ENCODE measurements at places on chromosomes 5 and 9.

- no peak for DNase-seq
These were observed at the start of gene GNA14 for GRCh38 chr9:77648234-77649108. Gene GNA14, minus strand, starts transcription at chr9:77648322. Its CDS starts 529 bp downstream, at chr9:77647793.

- DNase-seq, result no peak
These were observed 68.8 kb upstream of the SSBP2 start for GRCh38 chr5:81819556-81820317.

DNA sequence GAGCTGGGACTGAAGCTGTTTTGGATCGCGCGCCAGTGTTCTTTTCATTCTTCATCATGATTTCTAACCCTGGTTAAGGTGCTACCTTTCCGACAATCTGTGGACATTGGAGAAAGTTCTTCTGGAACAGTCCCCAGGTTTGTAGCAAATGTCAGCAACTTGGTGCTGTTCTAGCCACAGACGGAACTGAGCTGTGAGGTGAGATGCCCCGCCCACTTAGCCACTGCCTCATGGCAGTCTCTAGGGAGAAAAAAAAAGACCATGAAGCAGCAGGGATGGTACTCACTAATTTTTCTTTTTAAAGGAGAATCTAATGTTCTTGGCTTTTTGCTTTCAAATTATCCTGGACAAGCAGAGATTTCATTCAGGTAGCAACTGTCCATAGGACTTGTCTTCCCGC lies 72.1 kb upstream of the STK32A start:
- no peak for DNase-seq

GRCh38 chr9:72210522-72210921 lies 61.3 kb downstream of the GDA start:
- no peak for DNase-seq

GRCh38 chr9:37452611-37453010 lies 12.6 kb downstream of the ZBTB5 start:
- DNase-seq, result no peak

GRCh38 chr5:128553747-128554146 lies 15.7 kb upstream of the FBN2 start:
- no peak for DNase-seq

- no peak for DNase-seq
These were observed 178.7 kb downstream of the FSTL4 start for GRCh38 chr5:133433641-133434040.

DNA sequence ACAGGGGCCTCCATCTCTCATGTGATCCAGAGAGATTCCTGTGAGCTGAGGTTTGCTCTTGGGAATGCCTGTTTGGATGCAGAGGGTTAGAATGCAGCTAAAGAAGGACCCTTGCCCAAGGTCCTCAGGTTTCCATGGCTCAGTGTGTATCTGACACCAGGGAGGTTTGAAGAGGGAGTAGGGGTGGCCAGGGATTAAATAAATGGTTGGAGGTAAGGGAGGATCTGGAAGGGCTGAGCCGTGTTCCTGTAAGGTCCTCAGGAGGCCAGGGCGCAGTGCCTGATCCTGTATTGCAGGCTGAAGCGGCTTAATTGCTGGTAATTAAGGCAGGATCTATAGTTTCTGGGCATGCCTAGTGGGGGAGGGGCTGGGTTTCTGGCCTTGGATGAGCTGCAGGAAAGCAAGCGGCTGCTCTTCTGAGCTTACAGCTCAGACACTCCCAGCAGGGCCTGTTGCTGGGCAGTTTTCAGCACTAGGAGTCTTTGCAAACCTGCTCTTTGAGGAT lies 41.5 kb upstream of the MAP1B start:
- peak; percentile 85 for DNase-seq

DNA sequence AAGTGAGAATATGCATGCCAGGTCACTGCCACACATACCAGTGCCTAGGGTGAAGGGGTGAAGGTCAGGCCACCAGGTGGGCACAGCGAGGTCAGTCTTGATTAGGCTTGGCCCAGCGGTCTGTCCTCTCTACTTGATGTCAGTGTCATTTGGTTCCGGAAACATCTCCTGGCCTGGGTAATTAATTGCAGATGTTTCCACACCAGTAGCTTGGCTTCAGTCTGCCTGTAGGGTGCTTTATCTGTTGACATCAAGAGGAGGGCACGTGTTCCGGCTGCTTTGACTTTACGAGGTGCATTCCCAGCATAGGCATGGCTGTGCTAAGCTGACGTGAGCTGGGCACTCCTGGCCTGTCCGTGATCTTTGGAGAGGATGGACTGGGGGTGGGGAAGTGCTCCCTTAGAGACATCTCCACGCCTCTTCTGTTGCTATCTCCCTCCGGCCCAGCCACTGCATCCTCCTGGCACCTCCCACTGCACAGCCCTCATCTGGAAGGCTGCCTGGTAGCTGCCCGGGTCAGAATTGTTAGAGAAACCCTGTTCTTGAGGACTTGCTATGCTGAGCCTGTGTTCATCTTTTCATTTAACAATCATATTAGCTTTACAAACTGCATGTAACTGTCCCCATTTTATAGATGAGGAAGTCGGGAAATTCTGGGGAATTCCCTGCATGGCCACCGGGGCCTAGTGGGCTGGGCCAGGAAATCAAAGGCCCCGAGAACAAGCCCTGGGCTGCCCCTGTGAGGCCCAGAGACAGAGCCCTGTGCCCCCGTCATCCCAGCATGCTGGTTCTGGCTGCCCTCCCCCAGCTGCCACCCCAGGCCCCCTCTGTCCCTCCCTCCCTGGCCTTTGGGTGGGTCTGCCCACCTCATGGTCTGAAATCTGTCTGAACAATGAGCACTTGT lies 29.1 kb downstream of the JADE2 start:
- DNase-seq, result no peak

DNA sequence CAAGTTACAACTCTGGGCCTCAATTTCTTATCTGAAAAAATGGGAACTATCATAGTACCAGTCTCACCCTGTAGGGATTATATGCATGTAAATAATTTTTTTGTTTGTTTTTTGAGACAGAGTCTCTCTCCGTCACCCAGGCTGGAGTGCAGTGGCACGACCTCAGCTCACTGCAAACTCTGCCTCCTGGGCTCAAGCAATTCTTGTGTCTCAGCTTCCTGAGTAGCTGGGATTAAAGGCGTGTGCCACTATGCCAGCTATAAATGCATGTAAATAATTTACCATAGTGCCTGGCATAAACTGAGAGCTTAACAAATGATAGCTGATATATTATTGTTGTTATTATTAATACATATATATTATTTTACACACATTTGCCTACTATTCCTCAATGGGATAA lies 3.0 kb upstream of the ARHGAP26 start:
- DNase-seq, result no peak

DNA sequence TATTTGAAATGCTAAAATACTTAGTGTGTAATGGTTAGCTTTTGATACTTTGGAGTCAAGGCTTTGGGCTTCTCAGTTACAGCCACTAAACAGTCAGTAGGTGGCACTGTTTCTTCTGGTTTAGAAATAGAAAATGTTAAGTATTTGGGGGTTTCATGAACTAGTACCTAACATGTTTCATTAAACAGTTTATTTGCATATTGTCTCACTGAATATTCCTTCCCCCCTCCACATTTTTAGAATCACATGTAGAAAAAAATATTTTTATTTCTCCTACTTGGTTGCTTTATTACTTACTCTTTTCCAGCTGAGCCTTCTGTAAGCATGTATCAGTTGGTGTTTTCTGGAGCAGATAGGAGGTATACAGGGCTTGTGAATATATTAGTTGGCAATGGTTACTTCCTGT lies 48.0 kb downstream of the IPO11 start:
- DNase-seq, result peak; percentile 62

DNA sequence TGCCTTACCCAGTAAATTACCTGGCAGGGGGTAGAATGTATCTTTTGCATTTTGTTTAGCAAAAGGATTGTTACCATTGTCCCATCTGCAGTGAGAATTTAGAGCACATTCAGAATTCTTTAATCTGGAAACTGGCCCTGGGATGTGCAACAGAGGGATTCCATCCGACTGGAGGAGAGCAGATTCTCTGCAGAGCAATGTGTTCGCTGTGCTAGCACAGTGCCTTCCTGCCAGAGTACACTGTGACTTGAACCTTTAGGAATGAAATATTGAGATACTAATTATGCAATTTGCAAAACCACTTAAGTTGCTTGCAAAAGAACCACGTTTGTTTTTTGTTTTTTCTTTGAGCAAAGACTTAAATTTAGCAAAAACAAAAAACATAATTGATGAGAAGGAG lies 22.5 kb upstream of the DMRT1 start:
- DNase-seq, result no peak

GRCh38 chr5:142957528-142957927 lies 187.4 kb downstream of the ARHGAP26 start:
- no peak for DNase-seq

DNA sequence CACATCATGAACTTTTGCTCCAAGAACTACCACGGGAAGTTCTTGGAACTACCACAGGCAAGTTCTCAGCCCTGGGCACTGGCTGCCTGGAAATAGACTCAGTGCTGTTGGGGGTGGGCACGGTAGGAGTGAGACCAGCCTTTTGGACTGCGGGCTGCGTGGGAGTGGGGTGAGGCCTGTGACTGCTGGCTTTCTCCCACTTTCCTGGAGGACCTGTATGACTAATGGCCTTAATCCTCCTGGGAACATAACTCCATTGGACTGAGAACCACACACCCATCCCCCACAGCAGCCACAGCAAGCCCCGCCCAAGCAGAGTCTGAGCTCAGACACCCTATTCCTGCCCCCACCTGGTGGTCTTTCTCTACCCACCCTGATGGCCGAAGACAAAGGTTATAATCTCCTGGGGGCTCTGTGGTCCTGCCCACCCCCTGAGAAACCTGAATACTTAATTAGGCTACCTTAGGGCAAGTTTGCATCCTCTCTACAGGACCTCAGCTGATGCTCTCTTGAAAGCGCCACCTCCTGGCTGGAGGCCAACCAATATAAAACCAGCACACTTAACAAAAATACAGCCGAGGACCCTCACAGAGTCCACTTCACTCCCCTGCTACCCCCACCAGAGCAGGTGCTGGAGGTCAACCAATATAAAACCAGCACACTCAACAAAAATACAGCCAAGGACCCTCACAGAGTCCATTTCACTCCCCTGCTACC lies 112.6 kb downstream of the CACNA1B start:
- DNase-seq, result no peak

DNA sequence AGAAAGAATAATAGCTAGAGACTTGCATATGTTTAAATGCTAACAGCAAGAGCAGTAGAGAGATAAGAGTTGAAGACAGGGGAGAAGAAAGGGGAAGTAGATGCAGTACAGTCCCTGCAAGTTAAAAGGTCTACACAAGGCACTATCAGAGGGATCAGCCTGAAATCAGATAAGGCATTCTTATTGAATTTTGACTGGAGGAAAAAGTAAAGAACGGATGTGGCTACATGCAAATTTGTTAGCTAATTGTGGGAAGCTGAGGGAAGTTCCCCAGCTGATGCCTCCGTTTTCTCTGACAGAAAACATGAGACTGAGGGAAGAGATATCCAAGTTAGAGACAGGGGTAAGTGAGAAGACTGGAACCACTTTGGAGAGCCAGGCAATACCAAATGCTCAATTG lies 12.9 kb upstream of the RHOBTB3 start:
- no peak for DNase-seq

GRCh38 chr5:14444161-14444560 lies 137.4 kb upstream of the OTULINL start:
- no peak for DNase-seq

DNA sequence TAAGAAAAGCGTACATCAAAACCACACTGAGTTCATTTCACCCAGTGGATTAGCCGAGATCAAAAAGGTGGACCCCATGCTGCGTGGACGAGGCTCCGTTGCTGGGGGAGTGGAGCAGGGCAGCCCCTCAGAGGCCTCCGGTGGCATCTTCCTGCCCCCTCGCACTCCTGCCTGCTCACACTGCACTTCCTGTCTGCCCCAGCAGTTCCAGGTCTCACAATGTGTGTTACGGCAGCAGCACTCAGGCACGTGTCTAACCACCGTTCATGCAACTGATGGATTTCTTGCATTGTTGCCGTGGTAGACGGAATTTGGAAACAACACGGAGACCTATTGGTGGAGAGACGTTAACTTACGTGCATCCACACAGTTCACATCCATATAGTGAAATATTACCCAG lies 196.6 kb upstream of the OTULINL start:
- DNase-seq, result no peak

GRCh38 chr9:32294106-32294505 lies 90.3 kb upstream of the ACO1 start:
- DNase-seq, result no peak

GRCh38 chr9:16417161-16417560 lies 453.3 kb downstream of the BNC2 start:
- DNase-seq, result no peak

DNA sequence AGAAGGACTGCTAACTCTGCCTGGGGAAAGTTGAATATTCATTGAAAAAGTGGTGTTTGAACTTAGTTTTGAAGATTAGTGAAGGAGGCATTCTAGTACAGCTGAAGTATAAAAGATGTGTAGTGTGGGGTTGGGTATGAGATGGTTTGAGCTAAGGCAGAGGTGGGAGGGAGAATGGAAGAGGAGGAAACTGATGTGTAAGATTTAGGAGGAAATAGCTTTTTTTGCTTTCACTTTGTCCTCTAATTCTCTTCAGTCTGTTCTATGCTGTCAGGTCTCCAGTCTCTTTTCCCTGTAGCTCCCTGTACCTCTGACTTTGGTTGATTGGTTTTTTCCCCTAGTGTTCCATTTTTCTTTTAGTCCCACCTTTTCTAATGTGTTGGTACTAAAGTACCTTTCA lies 9.0 kb downstream of the CREBRF start:
- DNase-seq, result no peak

DNA sequence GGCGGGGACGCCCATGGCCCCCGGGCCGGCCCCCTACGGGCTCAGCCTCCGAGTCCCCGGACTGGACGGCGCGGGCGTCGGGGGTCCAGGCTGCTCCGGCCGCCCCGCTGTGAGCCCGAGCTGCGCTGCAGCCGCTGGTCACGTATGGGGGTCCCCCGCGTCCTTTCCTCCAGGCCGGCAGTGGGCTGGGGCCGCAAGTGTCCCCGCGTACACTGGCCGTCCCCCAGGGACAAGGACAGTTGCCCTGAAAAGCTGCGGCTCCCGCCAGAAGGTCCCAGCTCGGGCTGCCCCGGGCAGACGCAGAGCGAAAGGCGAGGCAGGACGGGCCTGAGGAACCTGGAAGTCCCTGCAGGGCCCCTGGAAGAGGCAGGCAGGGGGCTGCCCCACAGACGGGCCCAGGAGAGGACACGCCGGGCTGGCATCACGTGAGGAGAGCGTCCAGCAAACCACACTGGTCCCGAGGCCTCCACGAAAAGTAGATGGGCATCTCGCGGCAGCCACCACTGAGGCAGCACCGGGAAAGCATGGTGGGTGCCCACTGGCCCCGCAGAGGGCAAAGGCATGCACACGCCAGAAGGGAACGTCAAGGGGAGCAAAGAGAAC lies 3.3 kb upstream of the NKD2 start:
- no peak for DNase-seq

DNA sequence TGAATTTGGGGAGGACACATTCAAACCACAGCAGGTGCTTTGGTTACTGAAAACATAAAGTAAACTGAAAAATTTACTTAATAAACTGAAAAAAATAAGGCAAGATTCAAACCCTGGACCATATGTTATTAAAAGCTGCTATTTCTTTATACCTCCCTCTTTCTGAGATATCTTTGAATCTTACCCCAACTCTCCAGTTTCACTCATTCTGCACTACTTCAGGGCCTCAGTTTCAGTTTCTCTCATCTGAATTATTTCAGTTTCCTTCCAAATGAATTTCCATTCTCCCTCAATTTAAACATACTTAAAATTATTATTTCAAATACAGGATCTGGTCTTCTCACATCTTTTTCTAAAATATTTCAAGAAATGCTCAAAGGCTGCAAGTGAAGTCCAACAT lies 4.9 kb upstream of the OXCT1 start:
- no peak for DNase-seq
